CD4-positive, alpha-beta T cell treated with Interleukin-15 for 1 hour (primary cell): ENCODE measurements at places on chromosomes 12 and 14.
A peak's percentile ranks its signal among the peaks of the same experiment; 100 is the strongest.

DNA sequence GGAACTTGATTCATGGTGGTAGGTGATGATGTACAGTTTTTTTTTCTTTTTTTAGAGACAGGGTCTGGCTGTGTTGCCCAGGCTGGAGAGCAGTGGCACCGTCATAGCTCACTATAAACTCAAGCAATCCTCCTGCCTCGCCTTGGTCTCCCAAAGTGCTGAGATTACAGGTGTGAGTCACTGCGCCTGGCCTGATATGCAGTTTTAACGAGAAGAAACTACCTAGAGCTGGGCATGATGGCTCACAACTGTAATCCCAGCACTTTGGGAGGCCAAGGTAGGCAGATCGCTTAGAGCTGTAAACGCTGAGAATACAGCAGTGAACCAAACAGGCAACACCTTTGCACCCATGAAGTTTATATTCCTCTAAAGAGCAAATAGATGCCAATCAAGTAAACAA lies 13.0 kb upstream of the VPS37B start:
- DNase-seq: no peak

DNA sequence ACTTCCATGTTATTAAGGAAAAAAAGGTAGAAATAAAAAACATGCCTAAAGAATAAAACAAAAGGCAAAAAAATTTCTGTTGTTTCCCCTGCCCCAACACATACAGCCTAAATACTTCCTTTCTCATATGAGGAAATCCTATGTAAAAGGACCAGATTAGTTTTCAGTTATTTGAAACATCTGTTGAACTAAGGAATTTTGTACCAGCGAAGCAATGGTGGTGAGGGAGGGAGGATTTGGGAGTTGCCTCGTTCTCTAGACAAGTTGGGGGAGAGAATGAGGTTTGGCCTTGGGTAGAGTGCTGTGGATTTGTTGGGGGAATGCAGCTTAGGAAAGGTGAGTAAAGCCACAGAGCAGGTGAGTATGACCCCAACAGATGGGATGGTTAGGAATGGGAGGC lies 141.5 kb upstream of the RFLNA start:
- DNase-seq: no peak

- no peak for DNase-seq
These were observed 9.1 kb downstream of the SNX6 start for GRCh38 chr14:34620839-34621238.

- peak; percentile 50 for DNase-seq
These were observed 23.1 kb downstream of the LLPH start for GRCh38 chr12:66107451-66107915.

- peak; percentile 72 for DNase-seq
These were observed 82.4 kb downstream of the PPM1A start for GRCh38 chr14:60331201-60332045.

- DNase-seq: no peak
These were observed 8.4 kb downstream of the IFI27L1 start for GRCh38 chr14:94089479-94089878.

DNA sequence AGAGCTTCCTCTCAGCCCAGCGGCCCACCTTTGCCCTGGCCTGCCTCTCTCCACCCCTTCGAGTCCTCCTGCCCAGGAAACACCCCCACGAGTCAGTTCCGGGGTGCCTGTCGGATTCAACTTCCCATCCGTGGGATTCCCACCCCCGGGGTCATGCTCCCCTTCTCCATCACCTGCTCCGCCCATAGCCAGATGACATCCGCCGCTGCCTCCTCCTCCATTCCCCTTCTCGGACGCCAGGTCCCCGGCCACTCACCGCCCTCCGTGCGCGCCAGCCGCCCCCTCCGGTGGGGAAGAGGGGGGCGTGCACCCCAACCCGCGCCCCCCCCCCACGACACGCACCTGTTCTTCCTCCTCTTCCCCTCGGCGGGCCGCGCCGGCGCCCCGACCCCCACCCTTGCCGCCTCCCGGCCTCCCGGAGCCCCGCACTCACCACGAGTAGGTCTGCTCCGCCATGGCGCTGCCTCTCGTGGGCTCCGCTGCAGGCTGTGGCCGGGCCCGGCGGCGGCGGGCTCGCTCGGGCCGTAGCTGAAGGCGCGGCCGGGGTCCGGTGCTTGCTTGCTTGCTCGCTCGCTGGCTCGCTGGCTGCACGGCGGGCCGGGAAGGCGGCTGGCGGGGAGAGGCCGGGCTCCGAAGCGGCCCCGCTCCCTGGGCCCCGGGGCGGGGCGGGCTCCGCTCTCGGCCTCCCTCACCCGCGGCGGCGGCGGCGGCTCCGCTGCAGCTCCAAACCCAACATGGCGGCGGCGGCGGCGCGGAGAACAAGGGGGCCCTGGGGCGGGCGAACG lies 554 bp downstream of the SPPL3 start:
- DNase-seq: peak; percentile 66

GRCh38 chr12:51721282-51721940 lies 127.1 kb downstream of the FIGNL2 start:
- no peak for DNase-seq

GRCh38 chr14:94638339-94638738 lies 26.1 kb downstream of the SERPINA3 start:
- DNase-seq: no peak

GRCh38 chr14:87838931-87839330 lies 154.1 kb downstream of the GALC start:
- DNase-seq: no peak

DNA sequence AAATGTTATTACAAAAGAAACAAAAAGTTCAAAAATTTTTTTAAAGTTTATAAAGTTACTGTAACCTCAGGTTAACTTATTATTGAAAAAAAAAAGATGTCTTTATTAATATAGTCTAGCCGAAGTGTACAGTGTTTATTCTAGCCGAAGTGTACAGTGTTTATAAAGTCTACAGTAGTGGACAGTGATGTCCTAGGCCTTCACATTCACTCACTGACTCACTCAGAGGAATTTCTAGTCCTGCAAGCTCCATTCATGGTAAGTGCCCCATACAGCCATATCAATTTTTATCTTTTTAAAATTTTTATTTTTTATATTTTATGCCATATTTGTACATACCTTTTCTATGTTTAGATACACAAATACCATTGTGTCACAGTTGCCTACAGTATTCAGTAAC lies 10.4 kb downstream of the ATG2B start:
- DNase-seq: no peak

GRCh38 chr14:93989939-93990338 lies 7.2 kb upstream of the CCDC197 start:
- DNase-seq: no peak

DNA sequence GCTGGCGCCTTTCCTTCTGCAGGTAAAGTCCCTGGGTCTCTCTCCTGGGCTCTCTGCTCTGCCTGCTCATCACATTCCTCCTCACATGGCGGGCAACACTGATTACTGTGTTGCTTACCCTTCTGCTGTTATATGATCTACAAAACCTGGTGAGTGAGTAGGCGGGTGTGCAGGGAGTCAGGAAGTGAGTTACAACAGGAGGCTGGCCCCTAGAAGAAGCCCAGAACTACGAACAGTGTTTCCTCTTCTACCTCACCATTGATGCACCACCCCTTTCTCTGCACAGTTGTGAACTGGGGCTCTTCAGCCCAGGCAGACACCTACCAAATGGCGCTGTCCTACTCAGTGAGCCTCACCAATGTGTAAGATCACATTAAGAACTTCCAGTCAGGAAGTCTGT lies 4.9 kb upstream of the KLHL33 start:
- peak; percentile 36 for DNase-seq

- DNase-seq: peak; percentile 98
These were observed at the start of gene COPZ1 for GRCh38 chr12:54324617-54325441. COPZ1 (plus strand) TSS chr12:54325131; CDS start chr12:54325164, 33 bp downstream.

GRCh38 chr12:111785651-111786050 lies 18.9 kb downstream of the ALDH2 start:
- DNase-seq: no peak

GRCh38 chr12:100331871-100332270 lies 25.0 kb upstream of the SLC17A8 start:
- no peak for DNase-seq

- no peak for DNase-seq
These were observed 169.2 kb upstream of the SOX5 start for GRCh38 chr12:24118668-24119067.

GRCh38 chr12:45705404-45705803 lies 24.1 kb upstream of the ARID2 start:
- no peak for DNase-seq

DNA sequence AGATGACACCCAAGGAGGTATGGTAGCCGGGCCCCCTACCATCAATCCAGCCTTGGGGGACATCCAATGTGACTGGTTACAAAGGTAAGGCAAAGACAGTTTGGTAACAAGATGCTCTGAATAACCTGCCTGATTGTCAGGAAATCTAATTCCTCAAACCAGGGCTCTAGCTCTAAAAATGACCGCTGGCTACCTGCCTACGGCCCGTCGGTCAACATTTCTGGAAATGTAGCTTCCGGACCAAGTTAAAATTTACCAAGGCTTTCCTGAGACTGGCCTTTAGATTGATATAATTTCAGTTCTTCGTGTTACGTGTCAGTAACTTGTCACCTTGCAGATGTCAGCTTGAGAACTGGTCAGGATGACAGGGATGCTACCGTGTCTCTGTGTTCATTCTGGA lies 34.2 kb upstream of the FOXN3 start:
- no peak for DNase-seq

- no peak for DNase-seq
These were observed 25.5 kb upstream of the BCDIN3D start for GRCh38 chr12:49868449-49868848.

GRCh38 chr12:23083267-23083666 lies 458.3 kb downstream of the ETNK1 start:
- no peak for DNase-seq

GRCh38 chr14:58918066-58918738 lies 270.3 kb upstream of the DAAM1 start:
- DNase-seq: no peak

- no peak for DNase-seq
These were observed 22.2 kb upstream of the HDAC7 start for GRCh38 chr12:47841910-47842309.

DNA sequence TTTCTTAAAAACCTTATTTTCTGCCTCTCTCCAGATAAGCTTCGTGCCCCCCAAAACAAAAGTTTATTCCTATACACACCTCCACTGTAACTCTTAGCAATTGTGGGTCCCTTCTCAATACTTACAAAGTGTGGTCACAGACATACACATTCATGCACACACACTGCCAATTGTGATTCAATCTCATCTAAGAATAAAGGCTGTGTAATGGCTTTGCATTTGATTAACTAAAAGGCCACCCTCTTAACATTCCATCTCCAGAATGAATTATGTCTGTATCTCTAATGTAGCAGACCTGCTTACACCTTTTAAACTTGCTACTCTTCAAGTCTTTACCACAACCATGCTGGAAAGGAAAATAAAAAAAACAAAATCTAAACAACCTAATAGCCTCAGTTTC lies 49.5 kb downstream of the MYF5 start:
- DNase-seq: no peak

GRCh38 chr12:63949902-63950301 lies 105.4 kb downstream of the SRGAP1 start:
- DNase-seq: no peak

DNA sequence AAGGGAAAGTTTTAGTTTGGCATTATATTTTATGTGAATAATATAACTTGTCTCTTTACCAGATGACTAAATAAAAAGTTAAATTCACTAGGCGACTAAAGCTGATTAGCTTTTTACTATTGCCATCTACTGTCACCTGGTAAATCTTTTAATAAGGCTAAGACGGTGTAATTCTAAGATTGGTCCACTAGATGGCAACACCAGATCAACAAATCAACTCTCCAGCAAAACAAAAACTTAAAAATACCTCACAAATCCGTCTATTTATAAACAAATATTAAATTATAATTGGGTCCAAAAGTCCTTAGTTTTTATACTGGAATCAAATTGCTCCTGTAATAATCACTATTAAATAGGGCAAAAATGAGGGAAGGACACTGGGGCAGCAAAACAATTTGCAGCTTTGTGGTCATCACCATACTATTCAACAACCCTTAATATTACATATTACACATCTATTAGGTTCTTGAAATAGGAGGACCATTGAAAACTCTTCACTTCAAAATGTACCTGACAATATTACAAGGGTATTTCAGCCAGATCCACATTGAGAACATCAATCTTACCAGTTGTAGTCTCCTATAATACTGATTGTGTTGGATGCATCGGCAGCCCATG lies 47.9 kb downstream of the GALC start:
- DNase-seq: no peak

DNA sequence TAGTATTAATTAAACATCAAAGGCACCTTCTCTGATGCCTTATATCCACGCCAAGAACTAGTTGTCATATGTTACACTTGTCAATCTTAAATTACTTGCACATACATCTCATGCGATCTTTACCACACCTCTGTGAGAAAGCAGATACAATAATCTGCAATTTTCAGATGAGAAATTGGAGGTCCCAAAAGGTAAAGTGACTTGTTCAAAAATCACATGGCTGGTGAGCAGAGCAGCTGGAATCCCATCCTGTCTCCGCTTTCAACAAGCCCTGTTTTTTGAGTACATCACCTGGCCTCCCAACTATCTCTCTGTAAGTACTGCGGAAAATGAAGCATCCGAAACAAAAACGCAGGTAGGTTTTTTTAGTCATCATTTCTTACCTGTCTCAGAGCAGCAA lies 203.4 kb upstream of the FOXN3 start:
- no peak for DNase-seq

DNA sequence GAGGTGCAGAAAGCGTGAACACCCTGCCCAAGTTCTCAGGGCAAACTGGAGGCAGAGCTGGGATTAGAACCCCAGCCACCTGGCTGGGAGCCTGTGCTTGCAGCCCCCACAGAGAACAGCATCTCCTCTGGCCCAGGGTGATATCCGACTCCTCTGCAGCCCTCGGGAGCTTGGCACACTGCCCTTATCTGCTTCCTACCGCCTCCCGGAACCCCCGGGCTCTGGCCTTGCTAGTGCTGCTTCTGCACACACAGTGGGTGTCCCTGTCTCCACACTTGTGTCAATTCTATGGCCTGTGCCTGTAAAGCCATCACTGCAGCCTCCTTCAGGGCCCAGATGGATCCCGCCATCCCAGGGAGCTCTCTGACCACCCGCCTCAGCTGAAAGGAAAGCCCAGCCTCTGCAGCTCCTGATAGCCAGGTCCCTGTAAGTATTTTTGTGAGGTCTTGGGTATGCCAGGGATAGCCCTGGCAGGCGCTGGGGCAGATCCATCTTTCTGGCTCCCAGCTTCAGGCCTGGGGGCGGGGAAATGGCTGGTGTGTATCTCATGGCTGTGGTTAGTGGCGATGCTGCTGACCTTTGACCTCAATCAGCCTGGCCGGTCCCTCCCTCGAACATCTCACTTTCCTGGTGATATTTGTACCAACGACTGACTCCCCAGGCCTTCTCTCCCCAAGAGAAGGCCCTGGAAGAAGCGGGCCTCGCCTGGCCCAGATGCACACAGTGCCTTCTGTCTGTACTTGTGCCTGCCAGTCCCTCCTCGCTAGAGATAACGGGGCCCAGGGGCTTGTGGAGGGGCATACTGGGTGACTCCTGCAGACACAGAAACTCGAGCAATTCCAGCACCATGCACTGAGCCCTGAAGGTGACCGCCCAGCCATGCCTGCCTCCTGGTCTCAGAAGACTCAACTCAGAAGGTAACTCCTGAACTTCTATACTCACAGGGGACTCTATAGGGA lies 183.8 kb downstream of the CALM1 start:
- DNase-seq: peak; percentile 6

GRCh38 chr14:68444449-68445168 lies 348.3 kb downstream of the ZFP36L1 start:
- no peak for DNase-seq
